ENCODE measurements at places on chromosomes 16 and 17.

- no peak for DNase-seq
Observed at GRCh38 chr16:17839272-17839671, 368.5 kb upstream of the XYLT1 start.

DNA sequence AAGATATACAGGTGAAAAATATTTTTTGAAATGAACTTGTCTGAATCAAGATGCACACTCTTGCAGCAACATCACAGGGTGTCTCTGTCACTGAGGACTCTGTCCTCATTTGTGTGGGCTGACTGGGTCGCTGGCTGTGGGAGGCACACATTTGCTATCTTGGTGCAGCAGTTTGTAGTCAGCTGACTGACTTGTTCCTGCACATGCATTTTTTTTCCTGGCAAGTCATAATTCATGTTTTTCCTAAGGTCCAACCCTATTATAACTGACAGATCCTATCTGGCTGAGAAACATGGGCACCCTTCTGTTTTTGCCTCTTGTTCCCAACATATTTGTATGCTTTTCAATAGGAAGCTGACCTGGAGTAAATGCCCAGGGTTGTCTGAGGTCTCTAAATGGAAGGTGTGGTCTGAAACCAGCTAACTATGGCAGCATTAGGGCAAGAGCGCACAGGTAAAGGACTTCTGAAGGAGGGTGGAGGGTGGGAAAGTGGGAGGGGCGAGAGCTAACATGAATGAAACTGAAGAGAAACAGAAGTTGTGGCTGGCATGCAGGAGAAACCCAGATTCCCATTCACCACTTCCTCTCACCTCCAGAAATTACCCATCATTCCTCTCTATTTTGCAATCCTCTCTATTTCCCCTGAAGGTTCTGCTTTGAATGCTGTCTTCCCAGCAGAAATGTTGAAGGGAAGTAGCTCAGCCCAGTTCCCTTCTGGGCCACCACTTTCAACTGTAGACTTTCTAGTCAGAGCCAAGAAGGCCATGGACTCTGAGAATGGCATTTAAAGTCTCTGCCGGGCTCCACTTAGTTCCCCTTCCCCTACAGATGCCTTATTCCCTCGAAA, 166.1 kb downstream of the PRKCA start:
- no peak for DNase-seq

DNA sequence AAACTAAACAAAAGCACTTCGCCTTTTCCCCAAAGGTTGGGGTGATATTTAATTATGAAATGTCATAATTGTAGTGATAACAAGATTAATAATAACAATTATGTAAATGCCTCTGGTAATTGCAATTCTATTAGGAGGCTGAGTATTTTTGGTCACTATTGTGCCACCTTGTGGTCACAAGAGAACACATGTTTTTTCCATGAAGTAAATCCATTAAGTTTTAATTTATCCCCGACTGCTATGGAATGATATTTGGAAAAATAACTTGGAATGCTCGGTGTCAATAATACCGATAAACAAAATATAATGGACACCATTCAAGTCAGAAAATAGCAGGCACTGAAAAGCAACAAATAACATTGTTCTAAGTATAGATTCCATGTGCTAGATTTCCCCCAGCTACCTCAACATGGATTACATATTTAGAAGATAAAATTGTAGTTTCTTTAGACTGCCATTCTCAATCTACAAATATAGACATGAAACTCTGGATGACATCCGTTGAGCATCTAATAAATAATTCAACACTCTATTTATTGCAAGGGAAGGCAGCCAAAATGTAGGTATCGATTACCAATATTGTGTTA, 25.0 kb upstream of the KCNJ2 start:
- DNase-seq = no peak

- no peak for DNase-seq
Observed at GRCh38 chr17:2397247-2398171, 3.4 kb downstream of the MNT start.

GRCh38 chr16:52740333-52740732, 193.4 kb upstream of the TOX3 start:
- DNase-seq = no peak

GRCh38 chr17:9228408-9229159, 207.3 kb downstream of the NTN1 start:
- no peak for DNase-seq

DNA sequence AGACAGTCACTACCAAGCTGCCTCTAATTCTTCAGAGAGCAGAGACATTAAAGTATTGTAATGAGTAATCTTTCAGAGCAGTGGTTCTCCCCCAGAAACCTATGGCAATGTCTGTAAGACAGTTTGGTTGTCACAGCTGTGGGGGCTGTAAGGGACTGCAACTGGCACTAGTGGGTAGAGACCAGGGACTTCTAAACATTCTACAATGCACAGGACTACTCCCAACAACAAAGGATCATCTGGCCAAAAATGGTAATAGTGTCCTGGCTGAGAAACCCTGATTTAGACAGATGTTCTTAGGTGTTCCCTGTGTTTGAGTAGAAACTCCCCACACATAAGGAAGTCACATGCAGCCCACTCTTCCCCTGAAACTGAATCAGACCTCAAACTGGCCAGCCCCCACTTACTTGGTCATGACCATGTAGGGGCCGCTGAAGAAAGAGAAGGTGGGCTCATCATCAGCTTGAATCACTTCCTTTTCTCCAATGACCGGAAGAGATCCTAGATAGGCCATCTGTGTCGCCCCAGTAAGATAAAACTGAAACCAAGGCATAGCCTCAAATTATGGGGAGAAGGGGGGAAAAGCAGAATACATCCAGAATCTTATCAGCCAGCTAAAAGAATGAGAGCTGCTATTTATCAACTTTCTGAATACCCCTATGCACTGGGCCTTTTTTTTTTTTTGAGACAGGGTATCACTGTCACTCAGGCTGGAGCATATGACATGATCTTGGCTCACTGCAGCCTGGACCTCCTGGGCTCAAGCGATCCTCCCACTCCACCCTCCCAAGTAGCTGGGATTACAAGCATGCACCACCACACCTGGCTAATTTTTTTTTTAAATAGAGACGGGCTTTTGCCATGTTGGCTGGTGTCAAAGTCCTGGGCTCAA, 75.8 kb downstream of the TEX14 start:
- no peak for DNase-seq

DNA sequence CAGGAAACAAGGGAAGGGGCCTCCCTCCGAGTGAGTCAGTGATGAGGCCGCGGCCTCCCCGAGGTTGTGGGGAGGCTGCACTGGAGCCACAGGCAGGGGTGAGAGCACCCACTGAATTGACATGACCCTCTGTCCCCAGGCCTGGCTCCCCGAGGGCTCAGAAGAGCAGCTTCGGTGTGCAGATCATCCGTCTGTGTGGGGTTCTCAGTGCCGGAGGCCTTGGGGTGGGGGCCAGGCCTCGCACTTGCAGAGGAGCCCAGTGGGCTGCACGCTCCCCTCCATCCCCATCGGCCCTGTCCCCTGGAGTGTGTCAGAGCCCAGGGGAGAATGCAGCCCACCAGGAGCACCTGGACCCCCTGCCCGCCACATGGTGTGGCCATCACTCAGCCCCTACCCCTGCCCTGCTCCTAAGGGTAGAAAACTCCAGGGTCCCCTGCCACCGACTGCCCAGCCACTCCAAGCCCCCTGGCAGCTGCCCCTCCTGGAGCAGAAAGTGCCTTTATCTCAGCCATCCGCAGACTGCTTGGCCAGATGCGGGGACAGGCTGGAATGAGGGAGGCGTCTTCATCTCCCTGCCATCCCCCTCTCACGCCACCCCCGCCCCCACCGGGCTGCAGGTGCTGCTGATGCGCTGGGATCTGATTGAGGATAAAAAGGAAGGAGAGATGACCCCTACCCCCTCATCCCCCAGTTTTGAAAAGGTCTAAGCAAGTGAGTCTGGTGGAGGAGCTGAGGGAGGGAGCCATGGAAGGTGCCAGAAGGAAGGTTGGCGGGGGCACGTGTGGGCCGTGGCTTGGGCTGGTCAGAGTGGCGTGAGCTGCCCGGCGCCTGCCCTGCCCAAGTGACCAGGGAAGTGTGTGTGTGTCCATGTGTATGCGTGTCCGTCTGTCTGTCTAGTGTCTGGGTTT, 358.3 kb downstream of the SEC14L1 start:
- DNase-seq = no peak

DNA sequence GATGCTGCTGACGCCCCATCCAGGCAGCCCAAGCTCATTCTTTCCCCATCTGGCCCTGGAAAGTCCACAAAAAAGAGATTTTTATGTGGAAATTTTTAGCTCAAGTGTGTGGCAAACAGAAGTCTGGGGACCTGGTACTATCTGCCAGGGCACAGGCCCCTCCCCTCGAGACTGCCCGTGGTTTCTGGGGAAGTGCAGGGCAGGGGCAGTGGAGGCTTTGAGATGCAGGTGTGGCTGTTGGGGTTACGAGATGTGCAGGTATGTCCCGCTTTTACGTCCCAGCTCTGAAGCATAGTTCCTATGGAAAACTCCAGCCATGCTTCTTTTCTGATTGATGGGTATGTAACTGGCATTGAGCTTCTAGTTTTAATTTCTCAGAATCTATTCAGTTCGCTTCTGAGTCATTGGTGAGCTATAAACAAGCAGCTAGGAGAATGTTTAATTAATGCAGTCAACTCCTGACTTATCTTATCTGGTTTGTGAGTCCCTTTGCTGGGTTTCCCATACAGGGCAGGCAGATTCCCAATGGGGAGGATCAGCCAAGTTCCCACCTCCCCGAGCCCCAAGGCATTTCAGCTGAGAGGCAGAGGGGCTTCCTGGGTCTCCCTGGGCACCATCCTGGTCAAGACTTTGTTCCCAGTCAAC, 16.2 kb downstream of the TBX4 start:
- no peak for DNase-seq

DNA sequence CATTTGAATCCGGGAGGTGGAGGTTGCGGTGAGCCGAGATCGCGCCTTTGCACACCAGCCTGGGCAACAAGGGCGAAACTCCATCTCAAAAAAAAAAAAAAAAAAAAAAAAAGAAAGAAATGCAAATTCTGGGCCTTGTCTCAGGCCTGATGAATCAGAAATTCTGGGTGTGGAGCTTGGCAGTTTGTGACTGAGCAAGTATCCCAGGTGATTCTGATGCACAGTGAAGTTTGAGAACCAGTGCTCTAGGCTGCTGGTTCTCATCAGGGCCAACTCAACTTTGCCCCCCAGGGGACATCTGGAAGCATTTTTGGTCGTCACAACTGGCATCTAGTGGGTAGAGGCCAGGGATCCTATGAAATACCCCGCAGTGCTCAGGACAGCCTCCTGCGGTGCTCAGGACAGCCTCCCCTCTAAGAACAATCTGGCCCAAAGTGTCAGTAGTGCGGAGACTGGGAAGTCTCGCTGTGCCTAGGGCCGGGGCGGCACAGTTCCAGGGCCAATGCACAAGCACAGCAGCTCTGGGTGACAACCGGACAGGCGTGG, 55.9 kb downstream of the SDK2 start:
- DNase-seq = no peak

- no peak for DNase-seq
Observed at GRCh38 chr17:4326608-4327007, 39.9 kb downstream of the UBE2G1 start.

DNA sequence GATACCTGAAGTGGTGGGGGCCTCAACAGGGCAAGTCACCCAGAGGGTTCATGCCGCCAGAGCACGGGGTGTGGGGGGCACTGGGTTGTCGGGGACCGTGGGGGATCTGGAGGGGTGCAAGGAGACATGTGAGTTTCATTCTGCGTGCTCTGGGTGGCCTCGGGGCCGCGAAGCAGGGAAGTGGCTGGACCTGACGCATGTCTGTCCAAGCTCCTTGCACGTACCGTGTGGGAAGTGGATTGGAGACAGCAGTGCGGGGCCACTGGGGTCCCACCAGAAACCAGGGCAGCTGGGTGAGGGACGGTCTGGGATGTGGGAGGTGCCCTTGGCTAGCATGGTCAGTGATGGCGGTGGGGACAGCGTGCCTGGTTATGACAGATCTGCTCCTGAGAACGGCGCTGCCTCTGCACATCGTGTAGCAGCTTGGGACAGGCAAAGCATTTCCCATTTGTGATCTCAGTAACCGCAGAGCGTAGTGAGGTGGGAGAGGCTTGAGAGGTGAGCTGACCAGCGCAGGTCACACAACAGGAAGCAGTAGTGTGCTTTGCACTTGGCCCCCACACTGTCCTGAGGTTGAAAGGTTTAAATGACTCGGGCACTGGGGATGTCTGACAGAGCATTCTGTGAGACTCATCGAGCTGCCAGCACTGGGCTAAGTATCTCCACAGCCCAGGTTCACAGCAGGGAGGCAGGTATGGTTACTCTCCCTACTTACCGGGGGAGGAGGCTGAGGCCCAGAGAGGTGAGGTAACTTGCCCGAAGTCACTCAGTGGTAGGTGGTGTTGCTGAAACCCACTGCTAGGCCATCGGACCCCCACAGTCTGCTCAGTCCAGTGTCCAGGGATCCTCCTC, 114.4 kb downstream of the SOCS1 start:
- no peak for DNase-seq

DNA sequence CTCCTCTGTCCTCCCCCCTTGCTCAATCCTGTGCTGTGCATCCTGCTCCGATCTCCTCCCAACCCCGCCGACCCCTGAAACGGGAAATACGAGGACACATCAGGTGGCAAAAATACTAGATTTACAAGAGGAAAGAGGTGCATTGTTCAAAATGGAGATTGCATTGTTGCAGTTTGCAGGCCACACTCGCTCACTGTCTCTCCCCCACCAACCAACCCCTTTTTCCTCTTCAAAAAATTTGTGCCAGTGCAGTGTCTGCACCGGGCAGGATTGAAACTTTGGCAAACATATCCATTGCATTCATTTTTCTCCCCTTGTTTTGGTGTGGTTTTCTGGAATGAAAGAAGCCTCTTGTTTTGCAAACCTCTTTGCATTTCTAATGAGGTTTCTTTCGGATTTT, 61.0 kb downstream of the RNF135 start:
- DNase-seq = no peak

- DNase-seq = peak; percentile 78
Observed at GRCh38 chr17:43791589-43791988, 11.4 kb downstream of the CFAP97D1 start.

DNA sequence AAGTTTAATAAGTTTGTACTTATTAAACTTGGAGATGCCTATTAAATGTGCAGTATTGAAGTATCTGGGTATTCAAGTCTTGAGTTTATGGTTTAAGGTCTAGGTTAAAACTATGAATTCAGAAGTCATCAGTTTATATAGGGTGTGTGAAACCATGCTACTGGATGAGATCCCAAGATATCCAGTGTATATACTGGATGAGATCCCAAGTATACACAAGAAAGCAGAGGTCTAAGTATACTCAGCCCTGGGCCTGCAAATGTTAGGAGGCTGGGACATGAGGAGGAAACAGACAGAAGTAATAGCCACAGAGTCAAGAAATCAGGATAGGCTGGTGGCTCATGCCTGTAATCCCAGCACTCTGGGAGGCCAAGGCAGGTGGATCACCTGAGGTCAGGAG, 194.4 kb upstream of the AXIN2 start:
- DNase-seq = no peak

GRCh38 chr16:22671301-22672076, 142.5 kb upstream of the HS3ST2 start:
- no peak for DNase-seq

Data from NCI-H446 (cell line).